Caki2 (cell line): ENCODE measurements at places on chromosomes 11 and 22.

GRCh38 chr11:3160252-3161031 lies 4.7 kb downstream of the OSBPL5 start:
- no peak for DNase-seq

GRCh38 chr11:3904228-3904627 lies 48.8 kb downstream of the STIM1 start:
- no peak for DNase-seq

DNA sequence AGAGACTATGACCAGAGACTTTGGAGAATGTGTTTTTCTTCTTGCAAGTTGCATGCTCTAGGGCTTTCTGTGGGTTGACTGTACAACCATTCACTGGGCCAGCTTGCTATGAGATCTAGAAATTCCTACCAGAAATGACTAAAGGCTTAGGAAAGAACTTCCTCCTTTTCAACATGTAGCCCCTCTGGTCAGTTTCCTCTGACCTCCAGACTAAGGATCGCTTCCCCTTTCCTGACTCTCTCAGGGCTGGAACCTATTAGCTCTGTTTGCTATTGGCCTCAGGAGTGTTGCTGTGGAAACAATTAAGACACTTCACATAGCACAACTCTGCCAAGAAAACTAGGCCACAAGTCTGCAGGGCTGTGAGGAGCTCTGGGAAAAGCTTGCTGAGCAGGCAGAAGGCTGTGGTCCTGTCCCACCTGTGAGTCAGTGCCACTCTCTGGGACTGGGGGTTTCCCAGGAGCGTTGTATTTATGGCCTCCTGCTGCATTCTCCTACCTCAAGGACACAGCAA lies 10.7 kb downstream of the CRY2 start:
- peak; percentile 60 for DNase-seq

DNA sequence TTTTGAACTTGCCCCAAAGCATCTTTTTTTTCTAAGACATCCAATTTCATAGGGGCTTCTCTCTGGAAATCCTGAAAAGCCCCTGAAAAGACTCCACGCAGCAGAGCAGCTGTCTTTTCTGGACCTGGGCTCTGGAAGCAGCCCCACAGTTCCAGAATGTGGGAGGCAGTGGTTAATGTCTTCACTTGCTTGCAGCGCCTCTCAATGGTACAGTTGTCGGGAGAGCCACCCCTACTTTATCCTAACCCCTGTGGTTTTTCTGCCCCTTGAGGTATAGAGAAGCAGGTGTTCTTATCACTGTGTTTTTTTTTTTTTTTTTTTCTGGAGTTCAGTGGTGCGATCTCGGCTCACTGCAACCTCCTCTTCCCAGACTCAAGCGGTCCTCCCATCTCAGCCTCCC lies 83.4 kb upstream of the SORL1-AS1 start:
- DNase-seq, result no peak

- DNase-seq, result peak; percentile 4
Observed at GRCh38 chr11:125165111-125165842, 726 bp downstream of the PKNOX2 start.

- DNase-seq, result no peak
Observed at GRCh38 chr11:126265811-126266210, 2.9 kb downstream of the SRPRA start.

DNA sequence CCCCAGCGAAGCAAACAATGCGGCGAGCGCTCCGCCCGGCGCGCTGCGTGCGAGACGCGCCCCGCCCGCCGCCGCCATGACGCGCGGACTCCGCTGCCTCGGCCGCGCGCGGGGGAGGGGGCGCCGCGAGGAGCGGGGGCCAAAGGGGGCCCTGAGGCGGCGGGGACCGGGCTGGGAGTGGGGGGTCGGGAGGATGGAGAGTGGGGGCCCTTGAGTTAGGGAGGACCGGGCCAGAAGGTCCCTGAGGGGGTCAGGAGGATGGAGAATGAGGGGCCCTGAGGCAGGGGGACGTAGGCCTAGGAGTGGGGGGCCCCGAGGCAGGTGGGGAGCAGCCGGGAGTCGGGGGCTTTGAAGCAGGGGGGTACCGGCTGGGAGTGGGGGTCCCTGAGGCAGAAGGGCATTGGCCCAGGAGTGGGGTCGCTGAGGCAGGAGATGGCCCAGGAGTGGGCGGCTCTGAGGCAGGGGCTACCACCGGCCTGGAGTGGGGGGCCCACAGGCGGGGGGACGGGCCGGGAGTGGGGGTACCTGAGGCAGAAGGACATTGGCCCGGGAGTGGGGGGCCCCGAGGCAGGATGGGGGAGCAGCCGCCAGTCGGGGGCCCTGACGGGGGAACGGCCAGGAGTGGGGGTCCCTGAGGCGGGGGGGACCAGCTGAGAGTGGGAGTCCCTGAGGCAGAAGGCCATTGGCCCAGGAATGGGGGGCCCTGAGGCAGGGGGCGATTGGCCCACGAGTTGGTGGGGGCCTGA lies at the start of gene BRD1:
Gene BRD1 (minus strand): TSS at position 21 of the 746 bp plus-strand sequence. CDS start 3,556 bp downstream, outside the sequence.
- peak; percentile 33 for DNase-seq

DNA sequence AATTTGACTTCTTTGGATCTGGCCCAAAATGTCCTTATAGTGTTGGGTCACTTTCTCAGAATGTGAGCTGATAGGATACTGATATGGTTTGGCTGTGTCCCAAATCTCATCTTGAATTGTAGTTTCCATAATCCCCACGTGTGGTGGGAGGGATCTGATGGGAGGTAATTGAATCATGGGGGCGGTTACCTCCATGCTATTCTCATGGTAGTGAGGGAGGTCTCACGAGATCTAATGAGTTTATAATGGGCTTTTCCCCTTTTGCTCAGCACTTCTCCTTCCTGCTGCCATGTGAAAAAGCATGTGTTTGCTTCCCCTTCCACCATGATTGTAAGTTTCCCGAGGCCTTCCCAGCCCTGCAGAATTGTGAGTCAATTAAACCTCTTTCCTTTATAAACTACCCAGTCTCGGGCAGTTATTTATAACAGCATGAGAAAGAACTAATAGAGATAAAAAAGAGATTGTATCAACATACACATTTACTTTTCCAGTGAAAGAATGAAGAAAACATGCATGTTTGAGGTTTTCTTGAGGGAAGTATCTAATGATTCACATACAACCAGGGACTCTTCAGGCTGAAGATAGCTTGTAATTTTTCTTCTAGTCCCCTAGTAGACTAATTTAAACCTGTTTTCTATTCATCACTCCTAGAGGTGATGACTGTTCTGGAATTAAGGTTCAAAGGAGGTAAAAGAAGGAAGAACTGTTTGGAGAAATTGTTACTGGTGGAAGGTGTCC lies 17.3 kb upstream of the CSTF3 start:
- no peak for DNase-seq

GRCh38 chr11:79937676-79938334 lies 497.0 kb upstream of the TENM4 start:
- no peak for DNase-seq

DNA sequence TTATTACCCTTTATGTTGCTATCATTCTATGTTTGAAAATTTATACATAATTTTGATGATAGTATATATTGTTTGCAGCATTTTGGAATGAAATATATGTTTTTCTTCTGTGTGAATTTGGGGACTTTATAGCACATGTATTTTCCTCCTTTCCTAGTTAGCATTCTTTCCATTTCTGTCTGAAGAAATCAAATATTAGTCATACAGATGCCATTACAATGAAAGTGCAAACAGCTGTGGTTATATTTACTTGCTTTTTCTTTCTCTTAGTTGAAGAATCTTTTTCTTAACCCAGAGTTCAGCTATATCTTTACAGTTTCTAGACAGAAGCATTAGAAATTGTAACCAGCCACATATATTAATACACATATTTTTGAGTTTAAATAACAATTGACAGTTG lies 753.1 kb upstream of the ARHGAP42 start:
- DNase-seq, result no peak

GRCh38 chr11:70574725-70575347 lies 176.5 kb downstream of the CTTN start:
- DNase-seq, result no peak
